ELF-1 (cell line): ENCODE measurements at places on chromosomes 4 and X.

GRCh38 chrX:133598601-133599335, 183.5 kb upstream of the GPC4 start:
- DNase-seq, result no peak

DNA sequence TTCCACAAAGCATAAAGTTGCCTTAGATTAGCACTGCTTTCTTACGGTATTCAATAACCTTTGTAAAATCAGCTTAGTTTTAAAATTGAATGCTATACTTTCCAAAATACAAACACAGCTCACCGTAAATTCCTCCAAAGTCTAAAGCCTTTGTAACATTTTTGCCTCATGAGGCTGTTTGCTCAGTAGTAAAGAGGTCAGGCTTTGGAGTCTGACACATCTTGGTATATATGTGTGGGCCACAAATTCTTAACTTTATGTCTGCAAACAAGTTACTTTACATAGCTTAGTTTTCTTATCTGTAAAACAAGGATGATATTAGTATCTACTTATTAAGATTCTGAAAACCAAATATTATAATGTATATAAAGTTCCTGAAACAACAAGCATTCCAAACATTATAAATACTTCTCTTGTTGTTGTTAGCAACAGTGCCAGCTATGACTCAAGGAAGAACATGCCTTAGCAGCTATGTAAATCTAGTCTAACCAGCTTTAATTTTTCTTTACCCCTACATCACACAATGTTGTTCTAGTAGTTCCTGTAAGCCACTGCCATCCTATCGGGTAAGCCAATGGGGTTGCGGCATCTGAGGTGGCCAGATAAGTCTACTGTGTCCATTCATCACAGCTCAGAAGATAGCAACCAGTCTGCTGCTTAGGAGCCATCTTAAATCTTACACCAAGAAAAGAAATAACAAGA, 709.0 kb downstream of the KLHL13 start:
- no peak for DNase-seq

- DNase-seq, result no peak
Observed at GRCh38 chr4:52588771-52589591, 70.1 kb downstream of the USP46 start.

DNA sequence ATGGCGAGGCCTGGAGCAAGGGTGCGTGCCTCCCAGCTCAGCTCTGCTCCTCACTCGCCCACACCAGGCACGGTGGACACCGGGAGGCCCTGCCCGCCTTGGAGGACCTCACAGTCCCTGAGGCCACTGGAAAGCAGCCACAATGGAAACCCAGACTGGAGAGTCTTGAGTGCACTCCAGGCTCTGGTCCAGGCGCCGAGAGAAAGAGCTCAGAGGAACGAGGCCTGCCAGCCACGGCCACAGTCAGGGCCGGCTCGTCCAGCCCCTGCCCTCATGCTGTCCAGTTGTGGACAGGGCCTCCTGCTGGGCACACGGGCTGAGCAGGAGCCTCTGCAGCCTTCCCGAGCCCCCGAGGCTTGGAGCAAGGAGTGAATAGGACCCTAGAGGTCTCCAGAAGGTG, 53.3 kb upstream of the GRPEL1 start:
- no peak for DNase-seq

DNA sequence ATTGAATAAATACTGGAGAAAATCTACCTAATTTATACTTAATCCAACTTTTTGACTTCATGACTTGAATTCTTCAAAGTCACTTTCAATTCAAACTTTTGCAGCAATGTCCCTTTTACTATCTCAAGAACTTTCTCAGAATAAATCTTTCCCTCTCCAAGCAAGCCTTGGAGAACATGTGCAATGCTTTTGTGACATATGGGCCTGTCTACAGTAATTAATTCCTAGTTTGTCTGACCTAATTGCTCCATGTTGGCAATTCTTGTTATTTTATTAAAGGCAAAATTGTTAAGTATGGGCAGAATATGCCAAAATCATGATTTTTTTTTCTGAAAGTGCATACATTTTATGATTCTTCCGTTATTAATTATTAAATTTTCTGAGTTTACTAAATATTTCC, 1115.3 kb downstream of the PDHA2 start:
- DNase-seq, result no peak

- no peak for DNase-seq
Observed at GRCh38 chr4:25575611-25576010, 80.0 kb upstream of the SLC34A2 start.

DNA sequence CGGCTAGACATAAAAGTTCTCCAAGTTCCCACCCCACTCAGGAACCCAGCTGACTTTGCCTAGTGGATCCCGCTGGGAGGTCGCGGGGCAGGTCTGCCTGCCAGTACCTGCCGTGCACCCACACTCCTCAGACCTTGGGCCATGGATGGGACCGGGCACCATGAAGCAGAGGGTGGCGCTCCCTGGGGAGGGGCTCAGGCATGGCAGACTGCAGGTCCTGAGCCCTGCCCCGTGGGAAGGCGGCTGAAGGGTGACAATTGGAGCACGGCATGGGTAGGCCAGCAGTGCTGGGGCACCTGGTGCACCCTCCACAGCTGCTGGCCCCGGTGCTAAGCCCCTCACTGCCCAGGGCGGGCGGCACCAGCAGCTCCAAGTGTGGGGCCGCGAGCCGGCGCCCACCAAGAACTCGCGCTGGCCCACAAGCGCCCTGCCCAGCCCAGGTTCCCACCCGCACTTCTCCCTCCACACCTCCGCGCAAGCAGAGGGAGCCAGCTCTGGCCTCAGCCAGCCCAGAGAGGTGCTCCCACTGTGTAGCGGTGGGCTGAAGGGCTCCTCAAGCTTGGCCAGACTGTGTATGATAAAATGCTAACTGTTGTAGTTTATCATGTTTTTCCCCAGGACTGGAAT, 63.1 kb downstream of the UGT2A2 start:
- DNase-seq, result no peak

GRCh38 chr4:52425751-52426326, 233.3 kb downstream of the USP46 start:
- no peak for DNase-seq

DNA sequence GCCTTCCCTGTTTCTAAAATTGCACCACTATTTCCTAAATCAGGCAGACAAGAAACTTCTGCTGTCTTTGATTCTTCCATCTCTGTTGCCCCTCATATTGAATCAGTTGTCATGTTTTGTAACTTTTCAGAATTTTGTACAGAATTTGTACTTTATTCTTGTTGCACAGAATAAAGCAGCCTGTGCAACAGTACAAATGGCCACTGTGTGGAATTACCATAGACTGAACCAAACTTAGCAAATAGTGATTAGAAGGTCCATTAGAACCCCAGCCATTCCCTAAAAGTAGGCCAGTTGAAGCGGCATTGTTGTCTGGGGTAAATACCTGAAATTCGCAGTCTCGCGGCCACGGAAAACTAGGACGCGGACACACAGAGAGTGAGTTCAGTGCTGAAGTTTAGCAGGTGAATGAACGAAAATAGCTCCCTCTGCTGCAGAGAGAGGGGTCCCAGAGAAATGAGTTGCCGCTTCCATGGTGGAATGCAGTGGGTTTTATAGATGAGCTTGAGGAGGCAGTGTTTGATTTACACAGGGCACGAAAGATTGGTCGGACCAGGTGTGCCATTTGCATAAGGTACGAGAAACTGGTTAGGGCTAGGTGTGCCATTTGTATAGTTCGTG, 71.8 kb downstream of the C4orf33 start:
- DNase-seq, result peak; percentile 56

- DNase-seq, result no peak
Observed at GRCh38 chr4:2044542-2045517, 14.3 kb upstream of the NAT8L start.

GRCh38 chrX:116272322-116272721, 101.8 kb downstream of the AGTR2 start:
- DNase-seq, result peak; percentile 8

DNA sequence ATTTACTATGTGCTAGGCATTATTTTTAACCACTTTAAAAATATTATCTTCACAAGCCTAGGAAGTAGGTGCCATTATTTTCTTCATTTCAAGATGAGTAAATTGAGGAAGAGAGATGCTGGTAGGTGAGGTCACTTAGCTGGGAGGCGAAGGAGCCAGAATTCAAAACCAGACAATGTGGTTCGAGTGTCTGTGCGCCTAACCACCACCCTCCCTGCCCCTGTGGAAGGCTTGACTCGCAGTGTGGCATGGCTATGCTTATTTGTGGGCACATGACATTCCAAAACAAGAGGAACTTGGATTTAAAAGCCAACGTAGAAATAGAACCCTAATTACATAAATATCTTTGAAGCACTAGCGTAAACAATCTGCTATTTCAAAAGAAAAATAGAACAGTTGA, 226.6 kb upstream of the PITX2 start:
- no peak for DNase-seq

GRCh38 chr4:151304755-151305154, 20.6 kb downstream of the SH3D19 start:
- no peak for DNase-seq

GRCh38 chr4:15653420-15653819, 1.7 kb downstream of the FBXL5 start:
- DNase-seq, result no peak

DNA sequence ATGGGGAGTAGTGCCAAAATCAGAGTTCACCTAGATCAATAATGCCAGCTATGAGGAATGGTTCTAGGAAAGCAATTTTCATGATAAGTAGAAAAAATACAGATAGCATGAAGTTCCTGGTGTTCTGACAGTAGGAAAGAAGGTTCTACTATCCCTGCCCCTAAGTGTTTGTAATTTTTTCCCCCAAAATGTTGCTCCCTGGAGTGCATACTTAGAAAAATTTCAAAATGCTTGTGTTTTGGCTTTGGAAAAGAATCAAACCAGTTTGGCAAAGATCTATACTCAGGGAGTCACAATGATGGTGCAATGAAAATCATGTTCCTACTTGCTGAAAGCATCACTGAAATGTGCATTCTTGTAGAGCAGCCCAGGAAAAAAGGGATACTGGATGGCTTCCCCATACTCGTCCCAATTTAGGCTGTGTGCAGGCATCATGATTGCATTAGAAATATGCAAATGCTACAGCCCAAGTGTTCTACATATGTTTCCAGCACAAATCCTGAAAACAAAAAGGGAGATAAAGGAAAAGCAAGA, 74.7 kb downstream of the LPAR4 start:
- no peak for DNase-seq

- peak; percentile 13 for DNase-seq
Observed at GRCh38 chr4:81565142-81565870, 93.6 kb upstream of the RASGEF1B start.

GRCh38 chrX:17744896-17745523, 7.7 kb downstream of the SCML1 start:
- DNase-seq, result no peak

GRCh38 chr4:74997948-74998729, 65.2 kb downstream of the PARM1 start:
- no peak for DNase-seq

- DNase-seq, result no peak
Observed at GRCh38 chrX:45768666-45769236, 568.1 kb upstream of the DIPK2B start.

- DNase-seq, result peak; percentile 30
Observed at GRCh38 chr4:145177906-145178538, 2.4 kb downstream of the OTUD4 start.

DNA sequence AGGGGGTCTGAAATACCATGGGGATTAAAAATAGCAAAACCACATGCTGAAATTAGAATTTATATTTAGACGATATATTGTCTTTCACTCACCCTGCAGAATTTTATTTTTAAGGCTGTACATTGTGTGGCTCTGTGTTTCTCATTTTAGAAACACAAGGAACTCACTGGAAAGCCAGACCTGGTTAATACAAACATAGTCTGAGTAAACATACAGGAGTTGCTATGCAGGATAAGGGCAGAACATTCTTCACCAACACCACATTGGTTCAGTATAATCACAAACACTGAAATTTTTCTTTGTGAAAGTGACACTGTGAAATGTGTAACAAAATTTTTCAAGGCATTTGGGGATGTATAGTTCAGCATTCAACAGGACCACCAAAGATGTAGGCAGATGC, 115.5 kb downstream of the ARX start:
- DNase-seq, result no peak
